ENCODE measurements at places on chromosomes 6 and 20. TPM values are rescaled to one million over a fixed set of nuclear protein-coding genes. Genes with fewer than 3 reads are reported as not detected.

Gene MACROD2
- 0.08 TPM for total RNA-seq

Gene APCDD1L
- not detected for total RNA-seq

Gene CDH26
- total RNA-seq = 0.18 TPM

Gene RAB23
- total RNA-seq = 22.4 TPM

Gene BNIP5
- total RNA-seq = 0.04 TPM

Gene DUSP15
- total RNA-seq = 2.5 TPM
